ENCODE measurements at places on chromosomes 16 and 17.
A peak's percentile ranks its signal among the peaks of the same experiment; 100 is the strongest.

DNA sequence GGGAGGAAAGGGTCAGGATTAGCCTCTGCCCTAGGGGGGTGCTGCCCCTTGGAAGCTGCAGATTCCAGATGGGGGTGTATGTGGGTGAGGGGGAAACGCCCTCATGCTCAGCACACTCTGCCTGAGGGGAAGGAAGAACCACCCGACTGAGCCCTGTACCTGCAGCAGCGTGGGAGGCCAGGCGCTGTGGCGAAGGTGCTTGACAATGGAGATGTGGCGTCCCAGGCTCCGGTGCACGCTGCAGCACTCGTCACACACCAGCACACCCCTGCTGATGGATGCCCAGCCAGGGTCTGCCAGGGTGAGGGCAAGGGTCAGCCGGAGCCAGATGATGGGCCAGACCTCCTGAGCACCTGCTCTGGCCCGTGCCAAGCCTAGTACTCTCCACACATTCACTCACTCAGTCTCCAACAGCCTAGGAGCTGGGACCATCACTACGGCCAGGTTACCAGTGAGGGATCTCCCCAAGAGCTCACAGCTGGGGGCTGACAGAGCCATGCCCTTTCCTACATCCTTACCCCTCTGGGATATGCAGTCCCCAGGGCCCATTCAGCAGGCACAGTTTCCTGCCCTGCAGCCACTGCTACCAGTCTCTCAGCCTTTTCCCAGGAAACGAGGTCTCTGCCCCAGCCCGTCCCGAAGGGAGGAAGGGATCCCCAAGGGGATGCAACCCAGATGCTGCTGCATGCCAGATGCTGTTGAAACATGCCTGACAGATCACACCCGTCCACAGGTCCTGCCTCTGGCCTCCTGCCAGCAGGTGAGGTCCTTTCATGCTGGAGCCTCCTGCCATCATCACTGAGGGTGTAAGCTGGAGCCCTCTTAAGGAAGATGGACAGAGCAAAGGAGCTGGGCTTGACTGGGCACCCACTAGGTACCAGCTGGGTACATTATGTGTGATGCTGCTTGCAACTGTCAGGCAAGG lies 5.9 kb downstream of the GIT1 start:
- no peak for DNase-seq

DNA sequence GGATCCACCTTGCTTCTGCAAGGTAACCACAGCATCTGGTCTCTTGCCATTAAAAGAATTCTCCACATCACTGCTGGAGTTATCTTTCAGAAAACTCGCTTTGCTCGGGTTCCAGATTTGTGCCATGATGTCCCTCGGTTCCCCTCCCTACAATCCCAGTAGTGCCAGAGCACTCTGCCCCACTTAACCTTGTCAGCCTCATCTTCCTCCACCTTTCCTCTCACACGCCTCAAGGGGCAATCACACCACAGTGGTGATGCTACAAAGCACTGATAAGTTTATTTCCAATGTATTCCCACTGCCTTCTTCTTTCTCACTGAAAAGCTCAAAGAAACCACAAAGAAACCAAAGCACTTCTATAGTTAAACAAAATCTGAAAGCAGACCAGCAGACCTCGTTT lies 11.4 kb upstream of the CDRT4 start:
- no peak for DNase-seq

GRCh38 chr16:84559311-84559932 lies 55.0 kb upstream of the MEAK7 start:
- no peak for DNase-seq

GRCh38 chr17:15973016-15973415 lies 26.5 kb downstream of the ZSWIM7 start:
- no peak for DNase-seq

GRCh38 chr17:43342589-43342890 lies 56.3 kb upstream of the ARL4D start:
- DNase-seq: no peak

DNA sequence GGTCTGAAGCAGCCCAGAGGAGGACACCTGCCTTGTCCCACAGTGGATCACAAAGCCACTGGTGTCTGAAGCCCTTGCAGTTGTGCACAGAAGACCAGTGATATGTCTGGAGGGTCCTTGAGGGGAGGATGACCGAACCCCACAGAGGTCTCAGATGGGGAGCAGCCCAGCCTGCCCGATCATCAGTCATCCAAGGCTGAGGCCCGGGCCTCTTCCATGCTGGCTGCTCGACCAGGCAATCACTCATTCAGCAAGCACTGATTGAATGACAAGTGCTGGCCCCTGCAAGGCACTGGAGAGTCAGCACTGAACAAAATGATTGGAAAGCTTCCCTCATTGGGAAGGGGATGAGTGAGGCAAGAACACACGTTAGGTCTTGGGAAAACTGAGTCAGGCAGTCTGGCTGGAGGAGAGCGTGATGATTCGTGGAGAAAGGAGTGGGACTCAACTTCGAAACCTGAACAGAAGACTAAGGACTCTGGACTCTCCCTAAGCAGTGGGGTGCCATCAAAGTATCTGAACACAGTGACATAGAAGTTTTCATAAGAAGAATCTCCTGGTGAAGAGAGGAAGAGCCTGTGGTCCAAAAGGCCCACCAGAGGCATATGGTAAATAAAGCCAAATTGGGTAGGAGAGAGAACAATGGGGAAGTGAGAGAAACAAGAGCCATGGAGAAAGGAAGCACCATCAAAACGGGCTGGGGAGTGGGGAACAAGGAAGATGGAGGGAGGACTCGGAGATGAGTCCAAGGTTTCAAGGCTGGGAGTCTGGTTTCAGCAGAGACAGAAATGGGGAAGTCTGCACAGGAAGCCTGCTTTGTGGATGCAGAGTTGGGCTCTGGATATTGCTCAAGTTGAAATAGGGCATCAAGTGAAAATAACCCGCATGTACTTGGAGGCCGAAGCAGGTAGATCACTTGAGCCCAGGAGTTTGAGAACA lies 10.2 kb downstream of the PIK3R5 start:
- DNase-seq: no peak

- no peak for DNase-seq
Measured at GRCh38 chr17:31537565-31538011, 146.1 kb downstream of the RAB11FIP4 start.

- DNase-seq: no peak
Measured at GRCh38 chr17:44004761-44005526, 522 bp downstream of the NAGS start.

DNA sequence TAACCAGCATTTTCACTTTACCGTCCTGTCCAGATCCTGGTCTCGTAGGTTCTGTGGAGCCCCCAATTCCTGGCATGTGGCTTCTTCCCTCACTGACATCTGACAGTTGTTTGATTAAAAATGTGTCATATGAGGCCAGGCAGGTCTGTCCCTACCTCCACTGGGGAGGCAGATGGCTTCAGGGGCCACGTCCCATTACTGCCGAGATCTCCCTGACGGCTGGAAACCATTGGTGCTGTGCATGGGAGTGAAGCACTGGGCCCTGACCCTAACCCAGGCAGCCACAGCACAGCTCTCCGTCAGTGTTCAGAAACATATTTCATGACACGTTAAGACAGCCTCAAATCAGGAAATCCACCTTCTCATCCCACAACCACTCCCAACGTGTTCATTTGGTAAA lies 77.5 kb downstream of the GNAO1 start:
- no peak for DNase-seq

DNA sequence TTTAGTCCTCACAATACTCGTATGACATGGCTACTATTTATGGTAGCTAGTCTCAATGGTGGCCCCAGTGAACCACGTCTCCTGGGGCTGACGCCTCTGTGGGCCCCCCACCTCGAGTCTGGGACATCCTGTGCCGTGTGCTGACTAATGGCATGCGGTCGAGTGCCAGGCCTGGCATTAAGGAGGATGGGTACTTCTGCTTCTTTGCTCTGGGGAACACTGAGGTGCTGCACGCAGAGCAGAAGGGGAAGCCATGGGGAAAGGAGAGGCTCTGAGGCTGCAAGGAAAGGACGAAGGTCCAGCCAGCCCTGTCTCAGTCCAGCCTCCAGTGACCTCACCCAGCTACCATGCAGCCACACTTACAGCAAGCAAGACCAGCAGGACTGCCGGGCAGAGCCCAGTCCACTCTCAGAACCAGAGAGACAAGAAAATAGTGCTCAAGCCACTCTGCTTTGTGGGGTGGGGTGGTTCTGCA lies 5.7 kb upstream of the MPRIP start:
- no peak for DNase-seq

- no peak for DNase-seq
Measured at GRCh38 chr16:80689487-80689886, 114.9 kb downstream of the CDYL2 start.

- DNase-seq: no peak
Measured at GRCh38 chr17:36999471-36999870, 50.7 kb downstream of the AATF start.

DNA sequence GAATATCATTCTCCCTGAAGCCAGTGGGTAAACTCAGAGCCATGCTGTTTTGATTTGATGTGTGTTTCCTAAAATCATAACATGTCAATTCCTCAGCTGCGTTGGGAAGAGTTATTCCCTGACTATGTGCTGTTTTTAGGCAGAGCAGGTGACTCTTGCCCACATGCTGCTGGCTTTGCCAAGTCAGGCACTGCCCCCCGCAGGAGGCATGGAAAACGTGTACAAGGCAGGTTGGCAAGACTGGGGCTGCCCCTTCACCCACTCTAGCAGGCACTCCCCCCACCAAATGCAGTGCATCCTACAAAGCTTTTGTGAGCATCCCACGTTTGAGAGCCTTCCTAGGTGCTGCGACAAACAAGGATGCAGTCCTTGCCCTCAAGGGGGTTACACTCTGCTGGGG lies 38.3 kb upstream of the NAT9 start:
- no peak for DNase-seq

GRCh38 chr17:74757931-74758847 lies 9.8 kb downstream of the NHERF1 start:
- DNase-seq: no peak

DNA sequence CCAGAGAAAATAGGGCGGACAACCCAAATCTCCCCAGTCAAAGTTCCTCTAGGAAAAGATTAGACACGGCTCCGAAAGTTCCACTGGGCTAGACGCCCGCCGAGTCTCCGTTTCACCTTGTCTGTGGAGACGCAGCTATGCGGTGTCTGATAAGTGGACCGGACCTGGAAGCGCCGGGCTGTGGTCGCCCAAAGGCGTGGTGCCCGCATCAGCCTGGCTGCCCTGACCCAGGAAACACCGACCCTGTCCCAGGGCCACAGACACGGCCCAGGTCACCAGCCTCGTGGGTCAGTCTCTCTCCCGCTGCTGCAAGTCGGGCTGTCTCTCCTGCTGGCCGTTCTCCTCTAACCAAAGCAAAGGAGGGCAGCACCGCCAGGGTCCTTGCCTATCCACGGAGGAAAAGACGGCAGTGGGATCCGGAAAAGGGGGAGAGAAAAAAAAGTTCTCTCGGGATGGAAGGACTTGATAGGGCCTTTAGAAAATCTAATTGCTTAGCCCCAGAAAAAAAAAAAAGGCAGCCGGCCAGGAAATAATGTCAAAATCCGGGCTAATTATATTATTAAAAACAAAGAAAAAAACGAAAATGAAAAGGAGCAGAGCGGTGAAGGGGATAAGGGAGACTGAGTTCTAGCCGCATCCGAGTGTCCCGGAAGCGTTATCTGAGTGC lies 13.9 kb upstream of the FOXF1 start:
- no peak for DNase-seq

DNA sequence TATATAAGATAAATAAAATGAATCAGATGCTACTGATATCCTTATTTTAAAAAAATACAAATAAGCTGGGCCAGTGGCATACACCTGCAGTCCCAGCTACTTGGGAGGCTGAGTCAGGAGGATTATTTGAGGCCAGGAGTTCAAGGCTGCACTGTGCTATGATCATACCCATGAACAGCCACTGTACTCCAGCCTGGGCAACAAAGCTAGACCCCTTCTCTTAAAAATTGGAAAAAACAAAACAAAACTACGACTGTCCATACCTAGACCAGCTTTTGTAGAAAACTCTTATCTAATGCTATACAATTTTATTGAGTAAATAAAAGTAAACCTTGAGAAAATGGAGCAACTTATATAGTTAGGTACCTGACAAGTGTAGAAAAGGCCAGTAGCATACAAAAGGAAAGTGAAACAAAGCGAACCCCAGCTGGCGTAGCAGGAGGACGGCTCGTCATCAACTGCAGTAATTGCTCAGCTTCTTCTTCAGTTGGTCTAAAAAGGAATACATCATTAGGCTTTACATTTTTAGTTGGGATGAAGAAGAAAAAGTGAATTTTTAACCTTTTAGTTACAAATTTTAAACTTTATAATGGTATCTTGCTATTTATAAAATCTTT lies 23.6 kb downstream of the INTS2 start:
- peak; percentile 5 for DNase-seq

DNA sequence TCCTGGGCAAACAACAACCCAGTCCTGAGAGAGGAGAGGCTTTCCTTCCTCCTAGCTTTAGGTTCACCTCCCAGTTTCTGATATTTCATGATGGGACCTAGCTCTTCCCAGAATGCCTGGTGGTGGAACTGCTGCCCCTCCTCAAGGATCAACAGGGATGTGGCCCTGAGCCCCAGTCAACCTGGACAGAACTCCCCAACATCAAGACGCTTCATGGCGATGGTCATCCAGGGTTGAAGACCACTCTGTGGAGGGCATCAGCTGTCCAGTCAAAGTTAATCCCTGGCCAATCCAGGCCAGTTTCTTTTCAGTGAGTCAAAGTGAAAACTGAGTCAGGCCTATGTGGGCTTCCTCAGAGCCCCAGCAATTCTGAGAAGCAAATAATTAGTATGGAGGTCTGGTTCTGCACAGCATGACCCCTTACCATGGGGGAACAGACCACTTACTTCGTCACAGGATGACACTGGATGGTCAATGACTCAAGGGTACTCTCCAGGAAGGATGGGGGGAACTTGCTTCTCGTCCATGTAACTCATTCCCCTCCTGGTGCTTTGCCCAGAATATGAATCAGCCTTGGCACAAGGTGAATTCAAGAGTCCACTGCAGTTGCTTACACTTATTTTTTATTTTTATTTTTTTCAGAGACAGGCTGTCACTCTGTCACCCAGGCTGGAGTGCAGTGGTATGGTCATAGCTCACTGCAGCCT lies 14.7 kb upstream of the XYLT2 start:
- DNase-seq: no peak

DNA sequence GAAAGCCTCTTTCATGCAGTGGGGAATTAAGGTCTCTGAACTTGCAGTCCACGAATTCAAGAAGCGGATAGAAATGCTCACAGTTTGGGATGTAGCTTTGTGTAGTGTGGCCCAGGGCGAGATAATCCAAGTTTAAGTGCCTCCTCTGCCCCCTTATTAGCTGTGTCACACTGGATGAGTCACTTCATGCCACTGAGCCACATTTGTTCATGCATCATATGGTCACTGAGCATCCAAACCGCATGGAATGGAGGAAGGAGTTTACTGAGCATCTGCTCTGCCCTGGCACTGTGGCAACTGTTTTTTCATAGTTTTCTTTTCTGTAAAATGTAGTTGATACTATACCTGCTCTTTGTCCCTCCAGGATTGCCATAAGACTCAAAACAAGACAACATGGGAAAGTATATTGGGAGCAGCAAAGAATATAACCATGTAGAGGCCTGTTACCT lies 15.1 kb upstream of the DHX8 start:
- no peak for DNase-seq

DNA sequence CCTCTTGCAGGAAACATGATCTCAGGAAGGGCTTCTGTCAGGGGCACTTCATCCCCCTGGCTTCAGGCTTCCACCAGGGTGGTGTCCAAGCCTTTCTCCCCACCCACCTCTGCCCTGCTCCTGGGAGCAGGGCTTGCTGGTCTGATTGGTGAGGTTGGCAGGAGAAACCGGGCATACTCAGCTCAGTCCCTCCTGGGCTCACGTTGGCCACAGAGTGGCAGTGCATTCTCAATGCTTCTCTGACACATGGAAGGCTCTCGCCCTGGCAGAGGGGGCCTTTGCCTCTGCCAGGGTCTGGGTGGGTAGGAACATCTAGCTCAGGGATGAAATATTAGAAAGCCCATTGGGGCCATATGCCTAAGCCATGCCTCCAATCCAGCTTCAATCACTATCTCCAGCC lies 142.8 kb downstream of the AXIN2 start:
- no peak for DNase-seq

Data from activated CD4-positive, alpha-beta T cell treated with anti-CD3 and anti-CD28 coated beads, Interleukin-2, amount 50 U/mL, for 4 hours (primary cell).